ENCODE measurements at places on chromosomes 13 and 19.
A peak's percentile ranks its signal among the peaks of the same experiment; 100 is the strongest.

- no peaks in the 10 kb centered on the region for H3K4me1 ChIP-seq
- H3K27ac ChIP-seq = peak within 1 kb of the TSS; percentile 99
- peak within 1 kb of the TSS; percentile 73 for H3K4me3 ChIP-seq
- H3K27me3 ChIP-seq = no peaks in the 10 kb centered on the region
- no peaks in the 10 kb centered on the region for H3K36me3 ChIP-seq
- peak; percentile 77 for DNase-seq
These were observed at the start of gene TDRD3 for GRCh38 chr13:60396783-60397703. Gene TDRD3, plus strand, starts transcription at chr13:60397220. Its CDS starts 145 bp downstream, at chr13:60397365.

- no peaks in the 10 kb centered on the region for H3K36me3 ChIP-seq
- H3K27ac ChIP-seq = no peak overlapping the region
- H3K27me3 ChIP-seq = no peaks in the 10 kb centered on the region
- no peak for DNase-seq
- no peak overlapping the region for H3K4me3 ChIP-seq
These were observed 3.6 kb upstream of the F2RL3 start for GRCh38 chr19:16885166-16885565.

DNA sequence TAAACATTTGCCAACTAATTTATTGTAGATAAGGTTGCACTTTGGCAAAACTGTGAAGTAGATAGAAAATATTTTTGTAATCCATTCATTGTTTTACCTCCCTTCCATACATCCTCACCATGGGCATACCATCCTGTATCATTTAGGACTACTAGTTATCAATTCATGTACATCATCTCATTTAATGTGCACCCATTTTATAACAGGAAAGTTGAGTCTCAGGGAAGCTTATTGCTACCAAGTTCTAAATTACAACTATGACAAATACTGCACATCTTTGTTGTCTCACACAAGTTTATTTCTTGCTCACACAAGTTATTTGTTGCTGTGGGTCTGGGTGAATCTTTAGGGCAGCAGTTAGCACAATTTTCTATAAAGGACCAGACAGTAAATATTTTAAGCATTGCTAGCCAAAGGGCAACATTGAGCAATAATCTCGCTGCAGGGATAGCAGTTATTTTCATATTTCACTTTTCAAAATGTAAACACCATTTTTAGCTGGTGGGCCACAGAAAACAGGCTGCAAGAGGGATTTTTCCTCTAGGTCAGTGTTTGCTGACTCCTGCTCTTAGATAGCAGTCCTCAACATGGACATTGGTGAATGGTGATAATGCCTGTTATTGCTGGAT is 276.5 kb downstream of the GPC6 start:
- H3K4me3 ChIP-seq = no peak overlapping the region
- DNase-seq = no peak
- no peaks in the 10 kb centered on the region for H3K36me3 ChIP-seq
- H3K27me3 ChIP-seq = no peaks in the 10 kb centered on the region

DNA sequence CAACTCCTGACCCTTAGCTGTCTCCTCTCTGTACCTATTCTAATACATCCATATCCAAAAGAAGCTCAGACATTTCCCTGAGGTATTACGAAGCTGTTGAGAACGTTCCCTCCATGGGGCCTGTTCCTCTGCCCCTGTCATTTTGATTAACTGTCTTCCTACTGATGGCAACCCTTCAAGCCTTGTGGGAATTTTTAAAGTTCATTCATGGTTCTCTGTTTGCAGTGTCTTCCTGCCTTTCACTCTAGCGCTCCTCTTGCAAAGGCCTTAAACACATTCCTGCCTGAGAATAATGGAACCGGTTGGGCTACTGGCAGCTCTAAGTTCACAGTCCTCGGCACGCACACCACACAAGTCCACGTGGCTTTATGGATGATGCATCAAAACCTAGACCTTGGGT is 66.1 kb downstream of the LHFPL6 start:
- no peak overlapping the region for H3K27ac ChIP-seq
- H3K4me3 ChIP-seq = no peak overlapping the region
- H3K36me3 ChIP-seq = no peaks in the 10 kb centered on the region
